Activated T-helper 2 cell treated with anti-CD3 and anti-CD28 coated beads, Interferon-gamma antibody, Interleukin-2, Interleukin-4, amounts not matched to agents 10 μg/mL and 5 μg/mL and 100 μg/mL, durations not matched to agents 14 hours and 24 hours and 36 hours (primary cell): ENCODE measurements at places on chromosomes 2 and 18.

DNA sequence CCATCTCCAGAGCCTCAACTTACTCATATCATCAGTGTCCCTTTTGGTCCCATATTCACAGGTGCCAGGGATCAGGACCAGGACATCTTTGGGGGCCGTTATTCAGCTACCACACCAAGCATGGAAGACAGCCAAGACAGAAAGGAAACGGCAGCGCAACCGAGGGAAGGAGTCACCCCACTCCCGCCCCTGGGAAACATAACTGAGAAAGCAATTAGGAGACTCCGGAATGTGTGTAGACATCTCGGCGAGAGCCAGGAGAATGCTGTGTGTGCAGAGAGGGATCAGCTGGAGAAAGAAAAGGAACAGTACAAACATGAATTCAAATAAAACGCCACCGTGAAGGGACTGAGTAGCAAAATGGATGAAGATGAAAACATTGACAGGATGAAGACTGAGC lies 13.4 kb upstream of the BOK start:
- no peak for DNase-seq

- no peak for DNase-seq
Observed at GRCh38 chr2:120896901-120897300, 161.2 kb downstream of the GLI2 start.

DNA sequence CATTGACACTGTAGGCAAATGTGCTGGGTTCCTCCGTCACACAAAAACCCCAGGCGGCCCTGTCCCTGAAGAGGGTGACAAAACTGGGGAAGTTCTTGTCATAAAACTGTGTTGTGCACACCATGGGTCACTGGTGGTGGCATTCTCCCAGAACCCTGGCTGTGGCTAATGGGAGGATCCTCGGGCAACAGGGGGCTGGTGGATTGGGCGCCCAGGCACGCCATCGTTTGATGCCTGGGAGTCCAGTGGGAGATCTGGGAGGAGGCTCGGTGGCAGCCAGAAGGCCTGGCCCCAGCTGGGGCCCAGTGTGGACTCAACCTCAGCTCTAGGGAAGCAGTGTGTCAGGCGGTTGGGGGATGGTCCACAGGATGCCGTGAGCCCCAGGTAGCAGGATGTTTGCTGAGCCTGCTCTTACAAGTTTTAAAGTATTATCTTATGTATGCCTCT lies 140.7 kb downstream of the ACOXL start:
- no peak for DNase-seq

DNA sequence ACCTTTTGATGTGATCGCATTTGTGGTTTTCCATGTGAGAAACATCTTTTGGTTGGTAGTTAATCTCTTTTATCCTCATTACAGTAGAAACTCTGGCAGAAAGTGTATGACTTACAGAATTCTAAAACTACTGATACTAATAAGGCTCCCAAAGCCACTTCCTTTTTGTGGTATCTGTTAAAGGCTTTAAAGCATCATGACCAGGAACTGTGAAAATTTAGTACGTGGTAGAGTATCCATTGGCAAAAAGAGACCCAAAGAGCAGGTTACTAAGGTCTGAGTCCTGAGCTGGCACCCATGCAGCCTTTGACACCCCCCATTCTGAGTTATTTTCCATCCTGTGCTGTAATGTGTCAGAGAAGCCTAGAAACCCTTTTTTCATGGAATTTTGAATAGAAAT lies 94.5 kb downstream of the DPP4 start:
- DNase-seq, result no peak

- DNase-seq, result no peak
Observed at GRCh38 chr2:3126911-3127621, 250.6 kb downstream of the EIPR1 start.

DNA sequence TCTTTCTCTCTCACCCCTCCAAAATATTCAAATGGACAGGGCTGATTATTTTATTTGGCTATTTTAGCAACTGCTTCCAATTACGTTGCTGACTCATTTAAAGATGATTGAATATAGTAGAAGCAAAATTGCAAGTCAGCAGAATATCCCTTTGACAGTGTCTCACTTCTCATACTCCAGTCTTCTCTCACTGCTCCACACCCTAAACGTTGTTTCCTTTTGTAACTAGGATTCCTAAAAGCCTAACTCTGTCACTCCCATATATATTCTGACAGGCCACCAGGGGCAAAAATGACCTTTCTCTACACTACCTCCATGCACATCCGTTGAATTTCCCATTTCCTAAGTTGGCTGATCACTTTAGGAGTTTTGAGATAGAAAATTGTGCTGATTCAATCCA lies 351.1 kb downstream of the RND3 start:
- no peak for DNase-seq

DNA sequence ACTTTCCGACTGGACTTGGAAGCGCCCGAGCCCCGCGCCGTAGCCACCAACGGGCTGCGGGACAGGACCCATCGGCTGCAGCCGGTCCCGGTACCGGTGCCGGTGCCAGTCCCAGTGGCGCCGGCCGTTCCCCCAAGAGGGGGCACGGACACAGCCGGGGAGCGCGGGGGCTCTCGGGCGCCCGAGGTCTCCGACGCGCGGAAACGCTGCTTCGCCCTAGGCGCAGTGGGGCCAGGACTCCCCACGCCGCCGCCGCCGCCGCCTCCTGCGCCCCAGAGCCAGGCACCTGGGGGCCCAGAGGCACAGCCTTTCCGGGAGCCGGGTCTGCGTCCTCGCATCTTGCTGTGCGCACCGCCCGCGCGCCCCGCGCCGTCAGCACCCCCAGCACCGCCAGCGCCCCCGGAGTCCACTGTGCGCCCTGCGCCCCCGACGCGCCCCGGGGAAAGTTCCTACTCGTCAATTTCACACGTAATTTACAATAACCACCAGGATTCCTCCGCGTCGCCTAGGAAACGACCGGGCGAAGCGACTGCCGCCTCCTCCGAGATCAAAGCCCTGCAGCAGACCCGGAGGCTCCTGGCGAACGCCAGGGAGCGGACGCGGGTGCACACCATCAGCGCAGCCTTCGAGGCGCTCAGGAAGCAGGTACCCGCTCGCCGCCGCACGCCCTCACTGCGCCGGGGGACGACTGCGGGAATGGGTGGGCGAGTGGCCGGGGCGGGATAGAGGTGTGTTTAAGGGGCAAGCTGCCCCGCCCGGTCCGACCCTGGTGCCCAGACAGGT lies 713 bp downstream of the ATOH8 start:
- DNase-seq, result peak; percentile 29

- DNase-seq, result no peak
Observed at GRCh38 chr2:3001615-3002560, 375.7 kb downstream of the EIPR1 start.

GRCh38 chr2:180630756-180631155 lies 349.6 kb upstream of the UBE2E3 start:
- no peak for DNase-seq

- no peak for DNase-seq
Observed at GRCh38 chr2:99886418-99886817, 256.0 kb downstream of the AFF3 start.

GRCh38 chr2:77566582-77566981 lies 44.4 kb upstream of the LRRTM4 start:
- DNase-seq, result no peak

DNA sequence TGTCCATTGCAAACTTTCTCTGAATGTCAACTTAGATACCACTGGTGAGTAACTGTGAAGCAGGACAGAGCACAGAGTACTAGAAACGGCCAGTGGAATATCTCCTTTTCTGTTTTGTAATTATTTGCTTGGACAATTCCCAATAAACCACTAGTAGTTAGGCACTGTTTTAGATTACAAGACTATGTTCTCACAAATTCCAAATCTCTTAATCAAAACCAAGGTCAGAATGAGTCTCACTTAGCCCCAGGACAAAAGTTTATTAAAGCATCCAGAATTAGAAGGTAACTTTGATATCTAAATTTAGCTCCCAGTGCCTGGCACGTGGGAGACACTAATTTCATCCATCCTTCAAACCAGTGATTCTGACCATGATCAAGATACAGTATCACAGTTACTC lies 89.0 kb downstream of the ZNF521 start:
- no peak for DNase-seq

DNA sequence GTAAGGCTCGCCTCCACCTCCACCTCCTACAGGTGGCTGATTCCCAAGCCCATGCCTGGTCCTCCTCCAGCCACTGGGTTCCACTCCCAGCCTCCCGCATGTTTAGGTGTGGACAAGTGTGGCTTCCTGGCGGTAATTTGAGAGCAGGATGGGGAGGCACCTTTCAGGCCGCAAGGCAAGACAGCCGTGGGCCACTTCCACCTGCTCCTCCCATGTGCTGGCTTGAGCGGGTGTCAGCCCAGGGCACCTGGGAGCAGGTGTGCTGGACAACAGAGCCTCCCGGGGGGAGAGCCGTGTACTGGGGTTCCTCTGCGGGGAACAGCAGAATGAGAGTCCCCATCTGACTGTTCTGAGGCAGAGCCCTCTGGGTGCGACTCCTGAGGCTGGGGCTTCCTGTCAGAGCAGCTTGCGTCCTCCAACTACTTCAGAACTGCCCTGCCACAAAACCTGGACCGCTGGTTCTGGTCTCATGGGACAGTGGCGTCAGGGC lies 83.9 kb downstream of the TPO start:
- no peak for DNase-seq

DNA sequence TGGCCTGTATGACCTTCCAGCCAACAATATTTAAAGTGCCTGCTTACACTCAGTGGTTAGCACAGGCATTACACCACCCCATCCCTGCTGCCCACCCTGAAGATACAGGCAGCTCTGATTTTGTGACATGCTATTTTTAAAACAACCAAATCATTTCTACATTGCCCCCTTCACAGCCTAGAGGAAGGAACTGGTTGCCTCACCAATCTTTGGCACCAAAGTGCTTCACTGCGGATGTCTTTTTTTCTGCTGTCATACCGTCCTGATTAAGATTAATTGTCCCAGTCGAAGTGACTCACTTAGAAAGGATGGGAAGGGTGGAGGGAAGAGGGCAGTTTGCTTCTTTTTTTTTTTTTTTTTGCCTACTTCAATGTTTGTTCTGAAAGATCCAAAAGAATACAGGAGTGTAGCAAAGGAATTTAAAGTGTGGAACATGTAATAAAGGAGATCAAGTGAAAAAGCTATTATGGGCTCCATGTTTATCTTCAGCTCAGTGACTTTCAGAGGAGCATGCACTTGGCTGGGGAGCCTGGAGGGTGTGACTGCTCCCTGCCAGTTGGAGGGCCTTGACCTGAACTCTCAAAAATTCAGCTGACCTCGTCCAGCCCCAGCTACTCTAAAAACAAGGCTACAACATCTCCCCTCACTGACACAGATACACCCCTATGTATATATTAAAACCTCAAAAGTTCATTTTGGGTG lies 501.1 kb upstream of the TNP1 start:
- DNase-seq, result no peak

GRCh38 chr2:64165706-64166105 lies 21.5 kb upstream of the PELI1 start:
- DNase-seq, result no peak

DNA sequence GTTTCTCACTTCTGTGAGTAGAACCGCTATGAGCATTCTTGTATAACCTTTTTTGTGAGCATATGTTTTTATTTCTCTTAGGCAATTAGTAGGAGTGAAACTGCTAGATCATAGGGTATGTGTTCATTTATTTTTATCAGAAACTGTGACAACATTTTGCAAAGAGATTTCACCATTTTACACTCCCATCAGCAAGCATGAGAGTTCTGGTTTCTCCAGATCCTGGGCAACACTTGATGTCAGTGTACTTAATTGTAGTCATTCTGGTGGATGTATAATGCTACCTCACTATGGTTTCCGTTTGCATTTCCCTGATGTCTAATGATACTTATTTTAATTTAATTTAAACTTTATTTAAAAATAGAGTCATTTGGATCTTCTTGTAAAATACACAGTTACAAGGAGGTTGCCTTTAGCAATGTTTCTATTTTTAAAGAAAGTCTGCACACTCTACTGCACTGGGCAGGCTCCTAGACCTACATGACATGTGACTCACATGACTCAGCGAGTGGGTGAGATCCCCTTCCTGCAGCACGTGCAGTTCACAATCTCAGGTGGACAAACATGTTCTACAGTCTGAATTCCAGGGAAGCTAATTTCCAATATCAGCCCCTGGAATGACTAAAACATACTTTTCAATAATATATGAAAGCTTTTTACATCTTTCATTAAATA lies 127.0 kb upstream of the BCL2L11 start:
- no peak for DNase-seq

DNA sequence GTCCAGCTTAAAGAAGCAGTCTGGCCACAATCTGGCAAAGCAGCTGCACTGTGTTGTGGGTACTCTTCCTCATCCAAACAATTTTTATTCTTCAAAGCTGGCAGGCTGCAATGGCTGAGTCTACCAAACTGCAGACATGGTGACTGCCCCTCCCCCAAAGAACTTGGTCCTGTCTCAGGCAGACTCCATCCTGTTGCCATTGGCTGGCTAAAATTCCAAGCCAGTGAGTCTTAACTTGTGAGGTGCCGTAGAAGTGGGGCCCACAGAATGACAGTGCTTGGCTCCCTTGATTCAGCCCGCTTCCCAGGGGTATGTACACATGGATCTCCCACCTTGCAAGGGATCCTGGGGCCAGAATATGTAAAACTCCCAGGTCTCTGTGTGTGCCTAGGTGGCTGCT lies 14.5 kb upstream of the NXPH2 start:
- DNase-seq, result no peak

DNA sequence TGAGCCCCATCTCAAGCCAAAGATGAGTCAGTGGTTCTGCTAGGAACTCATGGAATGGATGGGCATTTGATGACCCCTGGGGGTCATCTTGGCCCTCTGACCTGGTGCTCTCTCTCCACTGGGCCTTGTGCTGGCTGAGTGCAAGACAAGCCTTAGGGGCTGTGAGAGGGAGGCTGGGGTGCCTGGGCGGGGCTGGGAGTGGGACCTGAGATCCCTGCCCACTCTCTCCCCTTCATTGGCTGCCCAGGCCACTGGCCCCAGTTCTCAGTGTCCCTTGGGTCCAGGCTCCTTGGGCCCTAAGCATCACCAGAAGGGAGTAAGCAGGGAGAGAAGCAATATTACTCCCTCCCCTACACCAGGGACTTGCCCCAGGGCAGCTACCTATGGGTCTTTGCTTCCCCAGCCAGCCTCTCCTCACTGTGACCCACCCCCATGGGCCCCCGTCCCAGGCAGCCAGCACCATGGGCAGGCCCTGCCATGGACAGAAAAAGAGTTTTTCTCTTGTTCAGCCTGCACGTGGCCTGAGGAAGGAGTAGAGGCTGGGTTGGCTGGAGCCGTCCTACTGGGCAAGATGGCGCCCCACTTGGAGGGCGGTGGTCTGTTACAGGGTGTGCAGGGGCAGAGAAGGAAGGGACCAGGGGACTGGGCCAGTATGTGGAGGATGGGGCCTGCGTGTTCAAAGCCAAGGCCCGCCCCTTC lies 33.6 kb downstream of the ATOH8 start:
- no peak for DNase-seq

DNA sequence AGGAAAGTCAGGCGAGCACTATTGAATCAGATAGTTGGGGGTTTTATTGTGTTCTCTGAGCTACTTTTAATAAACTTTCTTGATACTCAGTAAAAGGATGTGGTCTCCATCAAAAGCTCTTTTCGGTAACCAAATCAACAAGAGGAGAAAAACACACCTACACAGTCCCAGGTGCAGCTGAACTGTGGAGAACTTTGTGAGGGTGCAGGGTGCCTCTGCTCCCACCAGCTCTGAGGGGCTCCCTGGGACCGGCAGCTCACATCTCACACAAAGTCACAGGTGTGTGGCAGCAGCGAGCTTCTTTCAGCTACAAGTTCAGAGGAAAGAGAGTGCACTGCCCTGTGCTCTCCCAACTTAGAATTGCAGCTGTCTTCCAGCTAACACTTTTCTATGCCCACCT lies 650.4 kb downstream of the RNF144A start:
- DNase-seq, result peak; percentile 53

GRCh38 chr2:113015655-113016054 lies 10.4 kb downstream of the IL36A start:
- DNase-seq, result no peak

GRCh38 chr2:215107216-215108056 lies 31.0 kb downstream of the ABCA12 start:
- no peak for DNase-seq
